ENCODE measurements at places on chromosomes 6 and 20. TPM values are rescaled to one million over a fixed set of nuclear protein-coding genes. Genes with fewer than 3 reads are reported as not detected.

LY6G6F gene
- not detected for total RNA-seq

TMEM30A gene
- 63.9 TPM for total RNA-seq

RAMACL gene
- total RNA-seq = 0.77 TPM

GRCh38 chr20:59105581-59105980 is 58.0 kb upstream of the ZNF831 start:
- no peak overlapping the region for H3K27ac ChIP-seq
- no peak for DNase-seq
- no peaks in the 10 kb centered on the region for H3K36me3 ChIP-seq

DNA sequence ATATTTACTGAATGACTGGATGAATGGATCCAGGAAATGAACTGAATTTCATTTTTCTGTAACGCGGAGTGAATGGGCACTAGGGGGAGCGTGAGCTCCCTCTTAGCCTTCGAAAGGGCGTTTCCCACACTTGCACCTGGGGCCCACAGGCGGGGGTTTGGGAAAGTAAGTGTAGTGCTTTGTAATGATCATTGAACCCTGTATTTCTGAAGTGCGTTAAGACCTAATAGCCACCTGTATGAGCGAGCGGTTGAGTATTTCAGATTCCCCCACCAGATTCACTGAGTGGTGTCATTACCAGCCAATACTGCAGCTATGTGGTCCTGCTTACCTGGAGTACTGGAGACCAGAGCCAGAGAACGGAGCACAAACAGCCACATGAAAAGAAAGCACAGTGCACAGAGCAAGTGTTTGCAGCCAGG is 10.5 kb downstream of the SYTL3 start:
- no peak overlapping the region for H3K4me3 ChIP-seq
- no peaks in the 10 kb centered on the region for H3K27me3 ChIP-seq

GRCh38 chr6:40282986-40283385 is 304.2 kb downstream of the LRFN2 start:
- peaks cover 18% of the 10 kb centered on the region for H3K4me1 ChIP-seq
- DNase-seq = no peak
- no peak overlapping the region for H3K4me3 ChIP-seq
- no peaks in the 10 kb centered on the region for H3K36me3 ChIP-seq
- peaks cover 32% of the 10 kb centered on the region for H3K27me3 ChIP-seq
- H3K27ac ChIP-seq = no peak overlapping the region

Data from A673 (cell line).